ENCODE measurements at places on chromosomes 4 and X. TPM values are rescaled to one million over a fixed set of nuclear protein-coding genes. Genes with fewer than 3 reads are reported as not detected.

DCAF4L1 gene
- total RNA-seq = 0.23 TPM

GRCh38 chr4:8000721-8001491, 61.2 kb upstream of the AFAP1 start:
- DNase-seq = no peak

DNA sequence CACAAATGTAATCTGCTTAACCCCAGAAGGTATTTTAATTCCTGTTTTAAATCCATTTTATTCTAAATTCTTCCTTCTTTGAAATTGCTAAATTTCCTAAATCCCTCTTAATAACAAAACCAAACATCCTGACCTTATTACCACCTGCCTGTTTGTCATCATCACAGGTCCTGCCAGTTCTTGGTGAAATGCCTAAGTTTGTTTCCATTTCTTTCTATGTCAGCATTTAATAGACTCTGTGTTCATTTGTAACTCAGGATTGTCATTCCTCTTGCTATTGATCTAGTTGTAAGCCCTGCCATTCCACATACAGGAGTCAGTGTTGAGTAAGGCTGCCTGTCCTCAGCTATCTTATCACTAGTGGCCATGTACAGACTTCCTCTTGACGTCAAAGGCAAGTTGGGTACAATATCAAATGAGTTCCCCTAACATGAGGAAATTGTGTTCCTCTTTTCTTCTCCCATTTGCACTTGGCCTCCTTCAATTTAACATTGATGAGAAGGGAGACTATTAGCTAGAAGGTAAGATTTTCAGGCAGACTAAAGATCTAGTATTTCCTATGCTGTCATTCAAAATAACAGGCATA, 440.1 kb downstream of the AFF2 start:
- DNase-seq = no peak

DNA sequence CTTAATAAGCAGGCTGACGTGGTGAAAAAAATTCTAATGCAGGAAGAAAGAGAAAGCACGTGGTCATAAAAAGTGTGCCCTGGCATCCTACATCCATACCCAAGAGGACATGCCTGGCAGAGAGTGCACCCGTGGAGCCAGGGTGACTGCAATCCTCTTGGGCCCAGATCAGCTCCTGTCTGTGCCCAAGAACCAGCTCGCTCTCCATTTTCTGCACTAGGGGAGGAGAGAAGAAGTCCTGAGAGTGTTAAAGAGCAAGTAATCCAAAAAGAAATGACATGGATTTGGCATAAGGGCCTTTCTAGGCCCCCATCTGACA, 483.1 kb downstream of the BCOR start:
- DNase-seq = no peak

DNA sequence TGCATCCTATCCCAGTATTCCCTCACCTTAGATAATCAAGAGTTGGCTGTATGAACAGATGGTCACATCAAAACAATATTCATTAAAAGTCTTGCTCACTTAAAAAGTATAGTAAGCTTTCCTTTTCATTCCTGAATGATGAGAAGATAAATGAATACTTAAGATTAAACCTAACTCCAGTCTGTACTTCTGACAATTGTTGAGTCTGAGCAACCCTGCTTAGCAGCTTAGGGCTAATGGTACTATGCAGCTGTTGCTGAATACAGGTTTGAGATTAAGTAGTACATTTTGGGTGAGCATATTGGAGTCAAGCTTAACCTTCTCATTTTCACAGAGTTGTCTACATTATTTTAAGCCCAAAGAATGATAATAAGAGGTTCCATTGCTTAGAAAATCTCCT, 121.7 kb upstream of the ETNPPL start:
- DNase-seq = no peak

GRCh38 chr4:111136438-111136837, 513.6 kb upstream of the PITX2 start:
- no peak for DNase-seq

- peak; percentile 43 for DNase-seq
These were observed 112.3 kb upstream of the BCOR start for GRCh38 chrX:40209951-40210617.

- no peak for DNase-seq
These were observed 86.4 kb downstream of the PPA2 start for GRCh38 chr4:105387466-105387865.

DNA sequence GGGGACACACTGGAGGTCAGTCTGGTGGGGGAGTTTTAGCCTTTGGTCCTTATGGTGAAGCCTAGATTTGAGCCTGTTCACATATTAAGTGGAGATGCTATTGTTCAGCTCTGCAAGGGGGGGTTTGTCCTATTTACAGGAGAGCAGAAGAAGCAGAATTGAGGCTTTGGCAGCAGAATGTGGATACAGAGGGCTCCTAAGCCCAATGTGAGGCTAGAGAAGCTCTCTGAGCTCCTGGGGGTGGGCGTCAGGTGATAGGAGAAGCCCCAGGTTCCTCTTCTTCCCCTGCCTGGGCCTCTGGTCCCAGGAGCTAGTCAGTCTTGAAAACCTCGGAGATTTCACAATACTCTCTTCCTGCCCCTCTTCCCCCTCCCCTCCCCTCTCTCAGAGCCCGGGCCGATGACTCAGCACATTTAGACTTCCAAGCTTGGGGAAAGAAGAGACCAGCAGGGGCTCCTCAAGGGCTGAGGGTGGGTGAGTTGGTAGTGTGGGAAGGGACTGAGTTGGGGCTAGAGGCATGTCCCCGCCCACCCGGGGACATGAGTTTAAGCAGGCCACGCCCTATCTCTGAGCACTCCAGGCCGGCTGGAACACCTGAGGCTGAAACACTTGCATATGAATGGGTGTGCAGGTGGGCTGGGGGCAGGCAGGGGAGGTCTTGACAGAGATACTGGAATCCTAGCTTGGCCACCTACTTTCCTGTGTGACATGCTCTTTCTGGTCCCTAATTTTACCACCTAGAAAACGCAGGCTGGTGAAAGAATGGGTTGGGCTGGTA, 3.4 kb downstream of the TFE3 start:
- peak; percentile 91 for DNase-seq

F8A1 gene
- 4.4 TPM for total RNA-seq

DNA sequence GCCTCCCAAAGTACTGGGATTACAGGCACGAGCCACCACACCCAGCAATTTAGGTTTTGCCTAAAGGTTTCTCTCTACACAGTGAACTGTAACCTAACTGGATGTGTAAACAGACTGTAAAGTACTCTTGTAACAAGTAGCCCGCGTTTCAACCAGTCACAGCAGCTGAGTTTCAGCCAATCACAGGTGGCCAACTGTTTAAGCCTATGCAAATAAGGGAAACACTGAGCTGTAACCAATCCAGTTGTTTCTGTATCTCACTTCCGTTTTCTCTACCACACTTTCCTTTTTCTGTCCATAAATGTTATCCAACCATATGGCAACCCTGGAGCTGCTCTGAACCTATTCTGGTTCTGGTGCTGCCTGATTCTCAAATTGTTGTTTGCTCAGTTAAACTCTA, 59.9 kb downstream of the DIPK2B start:
- no peak for DNase-seq

OTC gene
- not detected for total RNA-seq

GRCh38 chr4:4919927-4920326, 60.5 kb downstream of the MSX1 start:
- peak; percentile 37 for DNase-seq

NRK gene
- 4.3 TPM for total RNA-seq

TCEAL4 gene
- total RNA-seq = 33.3 TPM

DNA sequence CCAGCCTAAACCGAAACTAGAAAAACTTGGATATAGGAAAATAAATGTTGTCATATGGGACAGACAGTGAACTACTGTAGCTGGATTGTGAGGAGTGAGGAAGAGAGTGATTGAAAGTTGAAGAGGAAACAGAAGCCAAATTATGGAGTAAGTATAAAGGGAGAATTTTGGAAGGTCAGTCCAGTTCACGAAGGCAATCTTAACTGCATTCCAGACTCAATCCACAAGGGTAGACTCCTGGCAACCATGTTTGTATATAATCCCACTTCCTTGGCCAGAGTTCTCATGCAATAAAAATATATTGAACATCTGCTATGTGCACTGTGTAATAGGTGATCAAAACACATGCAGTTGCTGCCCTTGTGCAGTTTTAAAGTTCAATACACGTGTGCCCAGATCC, 58.6 kb upstream of the CAMK2D start:
- DNase-seq = no peak

DNA sequence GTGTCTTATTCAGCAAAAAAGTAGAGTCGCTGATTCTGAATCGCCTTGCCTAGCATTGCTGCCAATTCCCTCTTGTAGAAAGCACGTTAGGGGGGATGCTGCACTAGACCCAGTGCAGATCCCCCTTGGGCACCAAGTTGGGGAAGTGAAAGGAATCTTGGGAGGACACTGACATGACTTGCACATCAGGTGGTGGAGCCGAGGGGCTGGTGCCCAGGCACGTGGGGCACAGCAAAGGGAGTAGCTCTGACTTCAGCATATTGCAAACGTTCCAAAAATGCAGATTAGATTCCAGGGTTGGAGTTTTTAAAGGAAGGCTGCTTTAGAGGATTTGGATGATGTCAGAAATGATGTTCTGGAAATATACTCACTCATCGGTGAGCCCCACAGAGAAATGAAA, 47.4 kb upstream of the GPM6B start:
- DNase-seq = no peak

THAP9 gene
- total RNA-seq = 6.9 TPM

DNA sequence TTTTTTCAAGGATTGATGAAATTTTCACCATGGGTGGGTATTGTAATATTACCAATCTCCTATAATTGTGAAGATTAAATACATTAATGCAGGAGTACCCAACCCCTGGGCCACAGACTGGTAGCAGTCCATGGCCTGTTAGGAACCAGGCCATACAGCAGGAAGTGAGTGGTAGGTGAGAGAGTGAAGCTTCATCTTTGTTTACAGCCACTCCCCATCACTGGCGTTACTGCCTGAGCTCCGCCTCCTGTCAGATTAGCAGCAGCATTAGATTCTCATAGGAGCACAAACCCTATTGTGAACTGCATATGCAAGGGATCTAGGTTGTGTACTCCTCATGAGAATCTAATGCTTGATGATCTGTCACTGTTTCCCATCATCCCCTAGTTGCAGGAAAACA, 15.1 kb downstream of the RAPGEF2 start:
- no peak for DNase-seq

GRCh38 chr4:5989236-5990225, 28.7 kb downstream of the C4orf50 start:
- DNase-seq = no peak

- no peak for DNase-seq
These were observed 102.0 kb downstream of the FNIP2 start for GRCh38 chr4:158870626-158871334.

SHOX gene
- total RNA-seq = not detected

GRCh38 chr4:167541286-167541685, 307.0 kb upstream of the SPOCK3 start:
- no peak for DNase-seq

GRCh38 chrX:153411988-153412574, 809 bp downstream of the ZFP92 start:
- peak; percentile 13 for DNase-seq

DNA sequence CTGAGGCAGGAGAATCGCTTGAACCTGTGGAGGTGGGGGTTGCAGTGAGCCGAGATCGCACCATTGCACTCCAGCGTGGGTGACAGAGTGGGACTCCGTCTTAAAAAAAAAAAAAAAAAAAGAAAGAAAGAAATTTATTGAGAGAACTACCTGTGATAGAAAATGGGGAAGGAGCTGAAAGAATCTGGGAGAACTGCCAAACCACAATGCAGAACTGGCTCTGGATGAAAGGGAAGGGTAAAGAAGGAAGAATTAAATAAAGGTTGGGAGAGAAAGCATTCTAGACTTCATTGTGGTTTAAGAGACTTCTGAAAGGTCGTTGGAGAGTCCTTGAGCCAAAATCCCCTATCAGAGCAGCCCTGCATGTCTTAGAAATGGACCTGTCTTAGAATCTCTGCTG, 567.9 kb upstream of the HTR2C start:
- DNase-seq = no peak

RAB9B gene
- 0.97 TPM for total RNA-seq

DNA sequence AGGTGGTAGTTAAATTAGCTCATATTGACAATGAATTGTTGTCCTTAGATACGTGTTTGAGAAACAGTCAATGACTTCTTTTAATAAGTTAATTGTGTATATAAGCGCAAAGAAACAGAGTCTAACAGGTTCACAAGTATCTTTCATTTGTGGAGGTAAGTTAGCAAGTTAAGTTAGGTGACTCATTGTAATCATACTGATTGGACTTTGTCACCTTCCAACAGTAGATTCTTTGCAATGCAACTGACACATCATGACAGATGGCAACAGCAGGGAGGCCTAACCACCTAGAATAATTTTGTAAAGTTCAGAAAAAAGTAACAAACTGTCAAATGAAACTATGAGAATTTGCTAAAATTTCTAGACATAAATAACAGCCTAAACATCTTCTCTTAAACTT, 207.6 kb upstream of the PITX2 start:
- DNase-seq = no peak

GRCh38 chr4:172104539-172104938, 291.3 kb downstream of the GALNTL6 start:
- no peak for DNase-seq

CXCL13 gene
- total RNA-seq = not detected

HSFX1 gene
- 0.17 TPM for total RNA-seq

DNA sequence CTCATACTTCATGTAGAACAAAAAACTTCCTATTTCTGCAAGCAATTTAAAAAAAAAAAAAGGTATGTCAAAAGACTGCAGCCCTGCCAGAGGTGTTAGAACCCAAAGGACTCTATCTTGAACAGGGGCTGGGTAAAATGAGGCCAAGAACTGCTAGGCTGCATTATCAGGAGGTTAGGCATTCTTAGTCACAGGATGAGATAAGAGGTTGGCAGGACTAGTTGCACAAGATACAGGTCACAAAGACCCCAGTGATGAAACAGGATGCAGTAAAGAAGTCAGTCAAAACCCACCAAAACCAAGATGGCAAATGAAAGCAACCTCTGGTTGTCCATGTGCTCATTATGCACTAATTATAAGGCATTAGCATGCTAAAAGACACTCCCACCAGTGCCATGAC, 104.1 kb downstream of the ANOS1 start:
- no peak for DNase-seq

GRCh38 chr4:165464376-165464775, 85.6 kb downstream of the CPE start:
- DNase-seq = no peak

HMX1 gene
- 2.7 TPM for total RNA-seq

PPP1R2C gene
- total RNA-seq = not detected

- DNase-seq = no peak
These were observed 142.3 kb upstream of the SLIT2 start for GRCh38 chr4:20109391-20109790.

GPRASP1 gene
- total RNA-seq = 0.69 TPM
